Pulmonary artery endothelial cell (primary cell): ENCODE measurements at places on chromosomes 16 and 17.

- no peak for DNase-seq
Measured at GRCh38 chr17:323181-323580, 29.4 kb downstream of the RPH3AL start.

DNA sequence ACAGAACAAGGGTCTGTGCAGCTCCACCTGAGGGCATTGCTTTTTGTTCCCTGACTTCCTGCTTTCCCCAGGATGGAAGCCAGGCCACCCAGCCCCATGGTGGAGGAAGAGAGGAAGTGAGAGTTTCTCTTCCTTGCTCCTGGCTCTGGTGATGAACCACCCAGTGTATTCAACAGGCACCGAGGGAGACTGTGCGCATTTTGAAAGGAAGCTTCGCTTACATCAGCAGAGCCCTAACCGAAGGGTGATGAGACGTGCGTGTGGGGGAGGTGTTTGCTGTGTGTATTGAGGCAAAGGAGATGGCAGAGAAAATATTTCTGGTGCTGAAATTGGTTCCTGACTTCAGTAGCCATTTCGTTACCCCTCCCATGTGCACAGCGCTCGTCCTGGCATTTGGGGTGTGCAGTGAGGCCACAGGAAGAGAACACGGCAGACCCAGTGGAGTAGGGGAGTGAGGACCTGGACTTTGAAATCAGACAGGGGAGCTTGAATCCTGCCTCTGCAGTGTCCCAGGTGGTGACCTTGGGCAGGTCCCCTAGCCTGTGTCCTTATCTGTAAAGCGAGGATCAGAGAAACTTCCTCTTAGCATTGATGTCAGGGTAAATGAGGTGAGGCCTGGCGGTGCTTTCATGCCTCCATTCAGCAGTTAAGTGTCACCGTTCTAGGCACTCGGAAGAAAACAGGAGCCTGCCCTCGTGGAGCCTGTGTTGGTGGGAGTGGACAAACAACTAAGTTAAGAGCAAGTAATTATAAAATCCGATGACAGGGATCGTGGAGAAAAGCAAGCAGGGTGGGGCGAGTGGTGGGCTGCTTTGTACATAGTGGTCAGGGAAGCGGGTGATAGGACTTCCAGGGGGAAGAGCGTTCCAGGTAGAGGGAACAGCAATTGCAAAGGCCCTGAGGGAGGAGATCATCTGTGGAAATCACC lies 7.4 kb downstream of the CMIP start:
- DNase-seq, result no peak

DNA sequence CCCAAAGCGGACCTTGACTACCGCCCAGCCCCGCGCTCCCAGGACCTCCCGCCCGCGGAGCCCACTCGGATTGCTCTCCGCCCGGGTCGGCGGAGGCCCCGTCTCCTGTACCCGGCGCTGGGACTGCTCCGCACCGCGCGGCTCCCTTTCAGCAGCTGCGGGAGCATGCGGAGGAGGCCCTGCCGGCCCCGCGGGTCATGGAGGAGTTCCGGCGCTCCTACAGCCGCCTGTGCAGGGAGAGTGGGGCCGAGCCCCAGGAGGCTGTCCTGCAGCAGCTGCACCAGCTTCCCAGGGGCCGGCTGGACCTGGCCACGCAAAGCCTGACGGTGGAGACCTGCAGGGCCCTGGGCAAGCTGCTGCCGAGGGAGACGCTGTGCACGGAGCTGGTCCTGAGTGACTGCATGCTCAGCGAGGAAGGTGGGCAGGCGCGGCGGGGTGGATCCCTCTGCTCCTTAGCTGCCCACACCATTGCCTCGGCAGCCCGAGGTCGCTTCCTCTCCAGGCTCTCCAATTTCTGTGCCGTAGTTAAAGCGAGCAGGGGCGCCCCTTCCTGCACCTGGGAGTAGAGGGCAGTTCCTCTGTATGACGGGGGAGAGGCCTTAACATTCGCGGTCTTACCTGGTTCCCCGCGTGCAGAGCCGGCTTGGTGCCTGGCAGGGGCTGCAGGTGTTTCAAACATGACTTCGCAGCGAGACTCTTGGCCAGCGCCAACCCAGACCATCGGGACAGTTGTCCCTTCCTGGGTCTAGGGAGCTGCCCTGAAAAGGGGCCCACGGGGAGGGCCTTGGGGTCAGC lies 539 bp downstream of the LRRC45 start:
- no peak for DNase-seq

DNA sequence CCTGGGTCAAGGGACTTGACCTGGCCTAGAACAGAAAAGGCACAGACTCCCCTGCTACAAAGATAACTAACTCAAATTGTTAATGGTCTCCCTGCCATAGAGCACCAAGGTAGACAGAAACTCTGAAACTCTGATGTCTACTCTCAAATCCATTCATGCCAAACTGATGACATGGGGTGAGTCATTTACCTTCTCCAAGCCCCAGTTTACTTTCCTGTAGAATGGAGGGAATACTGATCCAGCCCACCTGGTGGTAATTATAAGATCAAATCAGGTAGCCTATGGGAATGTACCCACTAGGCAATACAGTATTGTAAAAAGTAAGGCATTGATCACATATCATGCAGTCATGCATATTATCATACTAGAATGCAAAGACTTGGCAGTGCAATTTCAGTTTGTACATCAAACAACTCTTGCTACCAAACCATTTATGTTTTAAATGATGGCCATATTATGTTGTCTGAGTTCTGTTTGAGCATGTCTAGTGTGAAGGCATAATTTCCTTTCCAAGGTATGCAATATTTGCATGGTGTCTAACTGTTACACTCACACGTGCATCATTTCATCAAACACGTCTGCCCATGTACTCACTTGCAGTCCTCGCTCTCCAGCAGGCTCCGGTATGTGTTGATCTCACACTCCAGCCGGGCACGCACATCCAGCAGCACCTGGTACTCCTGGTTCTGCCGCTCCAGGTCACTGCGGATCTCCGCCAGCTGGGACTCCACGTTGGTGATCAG lies 3.0 kb downstream of the KRT31 start:
- no peak for DNase-seq

DNA sequence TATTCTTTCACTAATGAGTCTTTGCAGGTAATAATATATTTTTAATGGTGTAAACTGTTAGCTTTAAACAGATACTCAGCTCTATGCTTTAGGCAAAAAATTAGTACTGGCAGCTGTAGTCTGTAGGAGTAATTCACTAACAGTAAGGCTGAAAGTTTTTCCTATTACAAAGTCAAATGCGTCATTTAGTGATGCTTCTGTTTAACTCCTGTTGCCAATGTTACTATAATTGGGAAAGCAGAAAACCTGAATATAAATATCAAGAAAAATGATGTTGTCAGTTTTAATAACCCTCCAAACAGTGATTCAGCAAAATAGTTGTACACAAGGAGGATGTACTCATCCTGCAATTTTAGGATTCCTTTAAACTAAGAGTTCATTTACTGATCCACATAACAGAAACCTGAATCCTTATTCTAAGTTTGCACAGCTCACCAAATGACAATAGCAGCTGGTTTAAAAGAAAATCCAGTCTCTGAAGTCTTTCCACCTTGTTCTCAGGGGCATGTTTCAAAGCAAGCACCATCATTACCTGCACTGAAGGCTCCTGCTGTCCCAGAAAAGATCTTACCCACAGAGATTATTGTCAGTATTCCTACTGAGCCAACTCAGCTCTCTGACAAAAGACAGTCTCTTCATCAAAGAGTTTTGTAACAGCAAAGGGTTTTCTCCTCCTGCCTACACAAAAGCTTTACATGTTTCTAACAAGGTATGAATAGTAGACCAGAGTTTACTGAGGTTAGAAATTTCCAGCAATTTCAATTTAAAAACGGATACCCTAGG lies 4.2 kb downstream of the CDR2 start:
- DNase-seq, result no peak

GRCh38 chr16:17365211-17365541 lies 105.6 kb downstream of the XYLT1 start:
- DNase-seq, result no peak

DNA sequence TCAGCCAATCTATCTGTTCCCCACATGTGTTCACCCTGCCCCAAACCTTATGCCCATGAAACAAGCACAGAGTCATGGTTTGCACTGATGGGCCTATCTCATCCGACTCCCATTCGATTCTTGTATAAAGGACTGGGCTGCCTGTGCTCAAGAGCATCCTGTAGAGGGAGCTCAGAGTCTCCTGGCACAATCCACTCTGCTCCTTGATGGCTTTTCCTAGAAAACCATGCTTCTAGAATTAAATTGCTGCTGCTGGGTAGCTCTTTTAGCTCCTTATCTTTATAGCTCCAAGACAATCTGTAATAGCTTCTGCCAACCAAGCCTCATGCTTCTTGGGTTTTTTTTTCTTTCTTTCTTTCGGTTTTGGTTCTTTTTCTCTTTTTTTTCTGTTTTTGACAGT lies 9.7 kb downstream of the ZNF19 start:
- DNase-seq, result no peak

- DNase-seq, result no peak
Measured at GRCh38 chr16:3525951-3526350, 25.1 kb downstream of the CLUAP1 start.

- no peak for DNase-seq
Measured at GRCh38 chr16:66416939-66417700, 10.0 kb upstream of the BEAN1 start.

DNA sequence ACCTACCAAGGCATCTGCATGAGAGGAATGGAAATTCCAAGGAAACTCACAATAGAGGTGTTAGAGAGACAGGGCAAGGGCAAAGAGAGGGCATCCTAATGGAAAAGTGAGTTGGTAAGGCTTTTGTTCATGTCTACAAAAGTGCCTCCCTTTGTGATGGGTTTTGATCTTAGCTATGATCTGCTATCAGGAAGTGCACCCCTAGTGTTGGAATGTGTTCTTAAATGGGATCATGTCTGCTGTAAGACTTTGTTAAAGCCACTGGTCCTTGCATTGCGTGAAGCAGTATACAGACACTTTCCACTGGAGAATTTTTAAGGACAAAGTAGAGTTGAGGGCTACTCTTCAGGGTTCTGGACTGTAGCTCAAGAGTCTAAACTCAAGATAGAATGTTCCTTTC lies 92.0 kb downstream of the MAP2K6 start:
- DNase-seq, result no peak

- DNase-seq, result no peak
Measured at GRCh38 chr17:68565661-68566441, 35.3 kb downstream of the FAM20A start.

- DNase-seq, result no peak
Measured at GRCh38 chr17:18235743-18236256, 10.4 kb downstream of the LLGL1 start.

DNA sequence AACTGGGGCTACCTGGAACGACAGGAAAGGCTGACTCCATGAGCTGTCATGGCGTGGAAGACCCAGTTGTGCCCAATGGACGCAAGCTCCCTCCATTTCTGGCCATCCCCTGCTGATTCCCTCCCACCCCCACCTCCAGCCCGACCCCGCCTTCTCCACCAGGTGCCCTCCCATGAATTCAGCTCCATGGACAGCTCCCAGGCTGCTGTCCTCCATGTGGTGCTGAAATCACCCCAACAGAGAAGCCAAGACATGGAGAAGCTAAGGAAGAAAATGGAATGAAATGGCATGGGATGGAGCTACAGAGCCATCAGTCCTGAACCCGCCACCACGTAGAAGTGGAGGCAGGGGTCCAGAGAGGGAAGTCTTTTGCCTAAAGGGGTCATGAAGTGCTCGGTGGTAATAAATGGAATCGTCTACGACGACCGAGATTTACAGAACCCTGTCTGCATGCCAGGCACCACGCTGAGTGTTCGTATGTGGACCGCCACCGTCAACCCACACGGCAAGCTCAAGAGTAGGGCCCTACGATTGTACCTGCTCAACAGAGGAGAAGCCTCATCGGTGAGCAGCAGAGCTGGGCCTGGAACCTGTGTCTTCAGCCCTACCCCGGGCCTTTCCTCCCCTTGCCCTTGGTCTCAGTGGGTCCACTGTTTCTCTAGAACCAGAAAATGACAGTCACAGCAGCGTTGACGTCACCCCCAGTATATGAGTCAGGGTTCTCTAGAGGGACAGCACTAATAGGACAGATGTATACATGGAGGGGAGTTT lies 9.3 kb upstream of the ZC3H18 start:
- no peak for DNase-seq

DNA sequence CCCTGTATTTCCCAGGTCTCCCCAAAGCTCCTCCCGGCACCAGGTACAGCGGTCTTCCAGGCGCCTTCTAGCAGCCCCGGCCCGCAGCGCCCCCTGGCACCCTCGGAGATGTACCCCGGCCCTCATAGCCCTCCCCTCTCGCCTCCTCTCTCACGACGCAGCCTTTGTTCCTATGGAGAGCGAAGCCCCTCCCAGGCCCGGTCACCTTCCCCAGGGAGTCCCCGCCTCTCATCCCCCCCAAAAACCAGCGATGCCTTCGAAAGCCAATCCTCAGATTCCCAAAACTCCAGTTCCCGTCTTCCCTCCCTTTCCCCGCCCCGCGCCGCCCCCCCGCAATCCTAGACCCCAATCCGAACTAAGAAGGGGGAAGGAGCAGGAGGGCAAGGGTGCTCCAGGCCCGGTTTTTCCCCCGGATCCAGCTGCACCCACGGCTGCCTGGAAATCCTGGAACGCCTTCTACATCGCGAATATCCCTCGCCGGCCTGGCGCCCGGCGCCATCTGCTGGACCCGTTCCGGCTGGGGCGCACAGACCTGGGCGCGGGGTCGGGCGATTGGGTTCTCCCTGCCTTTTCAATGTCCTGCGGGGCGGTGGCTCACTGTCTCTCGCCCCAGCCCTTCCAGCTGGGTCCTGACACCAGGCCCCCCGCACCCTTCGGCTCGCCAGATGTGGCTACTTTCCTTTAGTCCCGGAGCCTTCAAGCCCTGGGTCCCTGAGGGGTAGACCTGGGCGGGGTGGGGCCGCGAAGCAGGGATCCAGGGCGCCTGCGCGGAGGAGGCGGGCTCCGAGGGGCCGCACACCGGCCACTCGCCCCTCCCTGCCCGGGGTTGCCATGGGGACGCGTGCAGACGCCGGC lies at the start of gene DNAH2:
Gene DNAH2 (plus strand): TSS at position 844 of the 855 bp plus-strand sequence. CDS start 1,991 bp downstream, outside the sequence.
- peak; percentile 78 for DNase-seq

DNA sequence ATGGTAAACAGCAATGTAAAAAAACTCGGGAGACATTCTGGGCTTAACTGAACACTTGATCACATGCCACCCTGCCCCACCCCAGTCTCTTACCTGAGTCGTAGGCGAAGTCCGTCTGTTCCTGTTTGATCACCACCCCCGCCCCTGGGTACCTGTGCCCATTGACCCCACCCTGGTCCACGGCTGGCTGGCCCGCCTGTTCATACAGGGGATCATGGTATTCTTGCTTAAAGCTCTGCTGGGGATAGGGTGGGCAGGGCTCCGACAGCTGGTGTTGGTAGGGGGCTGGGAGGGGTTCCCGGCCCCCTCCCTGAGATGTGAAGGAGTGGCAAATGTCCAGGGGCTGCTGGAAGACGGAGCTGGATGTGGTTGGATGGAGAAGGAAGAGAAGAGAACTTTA lies 13.6 kb downstream of the ETV4 start:
- no peak for DNase-seq

- no peak for DNase-seq
Measured at GRCh38 chr16:981695-982144, at the start of gene SOX8. TSS of gene SOX8 (plus strand) at chr16:981770. CDS start at chr16:981923, 153 bp downstream.

DNA sequence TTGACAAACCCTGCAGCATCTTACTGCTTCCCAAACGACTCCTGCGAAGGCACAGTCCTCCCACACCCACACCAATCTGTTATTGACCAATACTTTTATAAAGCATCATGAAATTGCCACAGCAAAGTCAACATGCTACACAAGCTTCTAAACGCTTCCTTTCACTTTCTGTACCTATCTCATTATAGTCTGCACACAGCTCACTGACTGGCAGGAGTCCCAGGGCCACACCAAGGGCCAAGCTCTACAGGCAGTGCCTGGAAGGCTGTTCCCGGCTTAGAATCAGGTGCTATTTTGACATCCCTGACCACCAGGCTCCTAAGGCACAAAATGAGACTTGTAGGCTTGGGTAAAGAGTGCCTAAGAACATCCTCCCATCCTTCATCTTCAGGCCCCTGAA lies 39.5 kb downstream of the USP7 start:
- DNase-seq, result no peak
